ENCODE measurements at places on chromosomes 13 and 19. TPM values are rescaled to one million over a fixed set of nuclear protein-coding genes. Genes with fewer than 3 reads are reported as not detected.

UBE2L5 gene
- not detected for total RNA-seq

TNFRSF19 gene
- total RNA-seq, result 30.2 TPM

AMER2 gene
- not detected for total RNA-seq

GAPDHS gene
- total RNA-seq, result not detected

KLF2 gene
- 67.6 TPM for total RNA-seq

PEX11G gene
- 0.97 TPM for total RNA-seq

LYL1 gene
- total RNA-seq, result 7.2 TPM

LRFN3 gene
- 6.1 TPM for total RNA-seq

MAP4K1 gene
- 1.3 TPM for total RNA-seq

ACER1 gene
- not detected for total RNA-seq

DNA sequence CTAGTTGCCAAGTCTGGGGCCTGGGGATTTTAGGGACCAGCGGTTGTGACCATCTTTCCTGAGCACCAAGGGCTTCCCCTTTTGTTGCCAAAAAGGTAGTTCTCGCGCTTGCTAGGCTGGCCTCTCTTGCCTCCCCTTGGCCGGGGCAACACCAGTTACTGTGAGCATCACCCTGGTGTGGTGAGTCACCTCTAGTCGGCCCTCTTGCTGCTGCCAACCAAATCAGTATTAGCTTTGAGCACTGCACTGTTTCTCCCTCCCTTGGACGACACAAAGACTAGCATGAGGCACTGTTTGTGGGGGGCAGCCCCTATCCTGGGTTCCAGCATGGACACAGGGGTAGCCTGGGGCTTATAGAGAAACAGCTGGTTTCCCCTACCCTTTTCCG, 6.9 kb downstream of the SYDE1 start:
- DNase-seq, result no peak

GRCh38 chr19:3358689-3359014, 7.7 kb upstream of the NFIC start:
- no peak for DNase-seq

DNA sequence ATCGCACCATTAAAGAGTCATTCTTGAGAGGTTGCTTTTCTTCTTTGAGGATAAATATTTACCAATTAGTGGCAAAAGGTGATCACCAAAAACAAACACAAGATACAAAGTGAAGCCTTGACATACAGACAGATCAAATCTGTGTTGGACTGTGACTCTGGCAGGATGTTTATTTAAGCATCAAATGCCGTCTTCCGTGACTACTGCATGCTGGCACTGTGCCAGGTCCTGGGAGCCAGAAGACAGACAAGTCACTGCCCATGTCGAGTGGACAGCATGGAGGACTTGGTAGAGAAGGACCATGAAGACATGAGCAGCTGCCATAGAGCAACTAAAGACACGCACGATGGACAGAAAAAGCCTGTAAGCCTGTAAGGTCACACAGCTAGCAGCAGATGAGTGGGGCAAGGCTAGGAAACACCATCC, 92.8 kb upstream of the FARP1 start:
- DNase-seq, result no peak

DNA sequence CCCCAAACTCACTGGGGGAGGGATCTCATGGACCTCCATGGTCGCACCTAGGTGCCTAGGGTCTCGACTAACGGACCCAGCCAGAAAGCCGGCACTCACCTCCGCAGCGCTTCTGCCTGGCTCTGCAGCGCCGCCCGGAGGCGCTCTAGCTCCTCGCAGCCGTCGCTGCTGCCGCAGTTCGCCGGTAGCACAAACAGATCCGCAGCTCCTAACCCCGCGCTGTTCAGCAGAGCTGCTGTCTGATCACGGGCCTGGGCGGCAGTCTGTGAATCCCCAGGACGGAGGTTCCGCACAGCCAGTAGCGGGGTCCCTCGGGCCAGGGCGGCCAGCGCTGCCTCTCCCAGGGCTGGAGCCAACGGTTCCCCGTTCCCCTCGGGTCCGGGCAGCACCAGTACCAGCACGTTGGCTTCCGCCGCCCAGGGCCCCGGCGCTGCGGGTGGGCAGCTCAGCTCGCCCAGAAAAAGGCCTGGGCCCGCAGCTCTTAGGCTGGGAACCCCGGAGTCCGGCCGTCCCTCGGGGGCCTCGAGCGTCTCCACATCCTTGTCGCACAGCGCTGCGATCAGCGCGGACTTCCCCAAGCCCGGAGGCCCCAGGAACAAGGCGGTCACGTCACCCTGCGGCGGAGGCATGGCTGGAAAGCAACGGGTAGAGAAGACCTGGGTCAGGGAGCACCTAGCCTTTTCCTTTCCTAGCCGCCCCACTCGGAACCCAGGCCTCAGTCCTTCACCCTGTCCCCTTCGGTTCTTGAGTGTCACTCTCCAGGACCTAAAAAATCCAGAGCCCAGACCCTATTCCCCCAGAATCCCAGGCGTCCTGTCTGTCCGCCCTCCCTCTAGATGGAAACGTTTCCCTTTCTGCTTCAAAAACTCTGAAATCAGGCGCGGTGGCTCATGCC, 977 bp downstream of the IRGQ start:
- peak; percentile 67 for DNase-seq

DNA sequence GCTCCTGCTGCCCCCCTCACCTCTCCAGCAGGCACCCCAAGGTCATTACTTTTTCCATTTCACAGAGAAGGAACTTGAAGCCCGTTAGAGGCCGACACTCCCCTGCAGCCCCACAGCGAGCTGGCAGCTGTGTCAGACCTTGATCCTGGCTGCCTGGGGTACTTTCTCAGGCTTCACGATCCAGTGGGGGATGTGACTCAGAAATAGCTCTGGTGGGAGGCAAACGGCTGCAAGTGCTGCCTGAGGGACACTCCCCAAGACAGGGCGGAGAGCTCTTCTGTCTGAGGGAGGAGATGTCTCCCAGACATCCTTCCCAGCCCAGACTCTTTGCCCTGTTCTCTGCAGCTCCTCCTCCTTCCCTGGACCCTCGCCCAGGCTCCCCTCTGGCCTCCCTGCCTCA, 4.8 kb downstream of the TSKS start:
- no peak for DNase-seq

- DNase-seq, result peak; percentile 72
Observed at GRCh38 chr19:40365613-40366401, 17.3 kb downstream of the PLD3 start.

DNA sequence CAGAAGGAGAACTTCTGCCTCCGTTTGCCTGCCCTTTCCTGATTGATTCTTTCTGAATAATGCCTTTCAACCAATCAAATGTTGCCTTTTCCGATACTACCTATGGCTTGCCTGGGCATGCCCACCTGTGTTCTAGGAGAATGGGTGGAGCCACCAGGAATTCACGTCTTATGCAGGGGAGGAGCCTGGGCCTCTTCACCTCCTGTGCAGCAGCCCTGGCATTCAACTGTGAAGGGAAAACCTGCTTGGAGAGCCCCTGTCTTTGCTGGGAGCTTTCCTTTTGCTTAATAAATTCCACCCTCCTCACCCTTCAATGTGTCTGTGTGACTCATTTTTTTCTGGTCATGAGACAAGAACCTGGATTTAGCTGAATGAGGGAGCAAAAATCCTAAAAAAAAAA, 730.7 kb downstream of the UQCRFS1 start:
- DNase-seq, result no peak

- DNase-seq, result no peak
Observed at GRCh38 chr13:104571161-104571892, 1505.1 kb upstream of the SLC10A2 start.

DNA sequence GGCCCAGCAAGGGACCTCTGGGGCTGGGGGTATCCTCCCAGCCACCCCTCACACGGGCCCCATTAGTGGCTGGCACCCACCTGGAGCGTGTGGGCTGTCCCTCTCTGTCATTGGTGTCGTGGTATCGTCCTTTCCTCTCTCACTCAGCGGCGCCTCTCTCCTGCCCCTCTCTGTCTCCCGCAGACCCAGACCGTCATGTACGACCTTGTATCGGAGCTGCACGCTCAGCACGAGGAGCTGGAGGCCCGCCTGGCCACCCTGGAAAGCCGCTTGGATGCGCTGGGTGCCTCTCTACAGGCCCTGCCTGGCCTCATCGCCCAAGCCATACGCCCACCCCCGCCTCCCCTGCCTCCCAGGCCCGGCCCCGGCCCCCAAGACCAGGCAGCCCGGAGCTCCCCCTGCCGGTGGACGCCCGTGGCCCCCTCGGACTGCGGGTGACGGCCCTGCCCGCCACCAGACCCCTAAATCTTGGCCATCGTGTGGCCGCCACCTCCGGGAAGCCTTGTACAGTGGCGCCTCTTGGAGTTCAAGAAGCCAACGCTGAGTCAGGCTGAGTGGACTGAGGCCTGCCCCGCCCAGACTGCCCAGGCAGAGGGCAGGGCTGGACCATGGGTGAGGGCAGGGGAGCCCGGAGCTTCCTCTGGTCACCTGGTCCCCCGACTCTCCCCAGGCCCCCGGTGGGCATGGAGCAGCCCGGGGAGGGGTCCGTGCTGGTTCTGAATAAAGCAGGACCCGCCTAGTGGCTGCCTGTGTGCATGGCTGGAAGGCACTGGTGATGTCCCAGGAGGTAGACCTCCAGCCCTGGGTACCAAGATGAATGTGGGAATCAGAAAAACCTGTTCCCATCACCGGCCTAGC, 9.8 kb upstream of the ARRDC2 start:
- no peak for DNase-seq

DNA sequence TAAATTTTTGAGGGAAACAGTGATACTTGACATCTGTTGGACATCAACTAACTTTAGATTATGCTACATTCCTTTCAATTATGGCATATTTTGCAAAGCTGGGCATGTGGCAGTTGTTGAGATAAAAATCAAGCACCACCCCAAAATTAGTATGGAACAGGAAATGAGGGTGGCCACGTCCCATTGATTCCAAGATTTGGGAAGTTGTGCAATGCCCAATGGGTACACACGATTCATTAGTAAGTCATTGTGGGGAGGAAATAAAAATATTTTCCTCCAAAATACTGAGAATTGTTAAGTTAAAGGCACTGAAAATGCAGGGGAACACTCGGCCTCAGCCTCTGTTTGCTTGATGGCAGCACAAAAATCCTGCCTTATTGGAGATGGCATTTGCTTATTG, 7.6 kb downstream of the ERICH6B start:
- DNase-seq, result no peak

- DNase-seq, result no peak
Observed at GRCh38 chr13:26197298-26197697, 24.8 kb downstream of the RNF6 start.

DNA sequence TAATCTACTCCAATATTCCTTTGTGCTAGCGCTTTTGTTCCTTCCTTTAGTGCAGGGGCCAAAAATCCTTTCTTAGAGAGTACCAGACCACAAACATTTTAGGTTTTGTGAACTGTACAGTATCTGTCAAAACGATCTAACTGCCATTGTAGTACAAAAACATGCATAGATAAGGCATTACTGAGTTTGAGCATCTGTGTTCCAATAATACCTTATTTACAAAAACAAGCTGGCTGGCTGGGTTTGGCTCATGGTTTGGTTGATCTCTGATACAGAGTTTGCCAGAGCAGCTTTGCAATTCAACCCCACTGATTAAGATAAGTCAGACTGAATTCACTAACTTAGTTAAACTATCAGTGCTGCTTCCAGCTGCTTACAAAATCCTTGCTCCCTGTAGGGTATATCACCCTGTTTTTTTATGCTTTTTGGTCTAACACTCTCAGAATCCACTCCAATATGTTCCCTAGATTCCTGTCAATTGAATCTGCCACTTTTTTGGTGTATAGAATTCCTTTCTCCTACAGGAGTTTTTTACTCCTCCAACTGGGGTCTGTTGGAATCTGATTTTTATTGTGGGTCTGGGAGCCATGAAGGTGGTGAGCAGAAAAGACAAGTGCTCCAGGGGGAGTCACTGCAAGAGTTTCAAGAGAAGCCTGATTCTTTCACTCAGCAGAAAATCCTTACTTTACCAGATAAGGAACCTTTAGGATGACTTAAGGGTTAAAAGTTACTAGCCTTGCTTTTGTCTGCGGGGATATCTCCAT, 1399.4 kb downstream of the EFNB2 start:
- DNase-seq, result no peak

- no peak for DNase-seq
Observed at GRCh38 chr19:38290631-38291147, 13.4 kb upstream of the C19orf33 start.

- DNase-seq, result no peak
Observed at GRCh38 chr19:38696729-38697055, 47.6 kb downstream of the CAPN12 start.

GRCh38 chr19:10995926-10996600, 35.2 kb downstream of the SMARCA4 start:
- no peak for DNase-seq

GRCh38 chr19:46542428-46543230, 47.0 kb upstream of the PNMA8B start:
- peak; percentile 94 for DNase-seq

GRCh38 chr19:1122021-1122971, 18.5 kb downstream of the GPX4 start:
- no peak for DNase-seq

GRCh38 chr13:24612726-24613125, 67.5 kb upstream of the ATP12A start:
- DNase-seq, result no peak

All from Right ventricle myocardium superior (tissue), 1 donor.